ENCODE measurements at places on chromosomes 4 and X. TPM values are rescaled to one million over a fixed set of nuclear protein-coding genes. Genes with fewer than 3 reads are reported as not detected.

ACSL1 gene
- 87.4 TPM for total RNA-seq

CENPVL1 gene
- total RNA-seq: not detected

PABPC1L2A gene
- not detected for total RNA-seq

HNRNPDL gene
- 224 TPM for total RNA-seq

LRAT gene
- 5.8 TPM for total RNA-seq

AKAP14 gene
- total RNA-seq: not detected

FAM53A gene
- total RNA-seq: 34.9 TPM

TRIM60 gene
- total RNA-seq: not detected

ESX1 gene
- not detected for total RNA-seq

CSAG3 gene
- not detected for total RNA-seq

ZNF732 gene
- total RNA-seq: not detected

CYP4V2 gene
- total RNA-seq: 46.1 TPM

POLN gene
- 3.3 TPM for total RNA-seq

FABP2 gene
- total RNA-seq: not detected

ERAS gene
- not detected for total RNA-seq

GUCY1A1 gene
- 11.4 TPM for total RNA-seq

SRPX gene
- total RNA-seq: 47.5 TPM

CXCL11 gene
- total RNA-seq: not detected

BCAP31 gene
- 183 TPM for total RNA-seq

CCSER1 gene
- 45.3 TPM for total RNA-seq

SLC25A31 gene
- total RNA-seq: not detected

SSX2B gene
- total RNA-seq: not detected

IL15 gene
- total RNA-seq: 27.1 TPM

SPARCL1 gene
- 240 TPM for total RNA-seq

MAGEA10 gene
- total RNA-seq: not detected

CXCL6 gene
- not detected for total RNA-seq

SLC4A4 gene
- 90.7 TPM for total RNA-seq

PAGE4 gene
- not detected for total RNA-seq

SNCA gene
- 5.3 TPM for total RNA-seq

RTL3 gene
- not detected for total RNA-seq

IL9R gene
- not detected for total RNA-seq

SPATA18 gene
- 9.2 TPM for total RNA-seq

LDB2 gene
- total RNA-seq: 19.9 TPM

GLA gene
- 37.5 TPM for total RNA-seq

CABS1 gene
- total RNA-seq: not detected

NPY1R gene
- total RNA-seq: 5.7 TPM

CT55 gene
- not detected for total RNA-seq

KLB gene
- total RNA-seq: 0.27 TPM

NSUN7 gene
- 19.3 TPM for total RNA-seq

CLRN2 gene
- total RNA-seq: not detected

HAND2 gene
- 3.8 TPM for total RNA-seq

IRAK1 gene
- 38.2 TPM for total RNA-seq

SLC10A4 gene
- not detected for total RNA-seq

PAGE1 gene
- not detected for total RNA-seq

GABRQ gene
- under 0.01 TPM for total RNA-seq

ARL9 gene
- not detected for total RNA-seq

EVC2 gene
- 16.4 TPM for total RNA-seq

BRS3 gene
- not detected for total RNA-seq

DRD5 gene
- total RNA-seq: not detected

CLDN22 gene
- not detected for total RNA-seq

DMRTC1 gene
- 0.27 TPM for total RNA-seq

BEX1 gene
- total RNA-seq: 32.5 TPM

MAML3 gene
- 9.4 TPM for total RNA-seq

ARHGEF9 gene
- 26.7 TPM for total RNA-seq

SUPT20HL1 gene
- total RNA-seq: not detected
